ENCODE measurements at places on chromosomes 7 and 10. TPM values are rescaled to one million over a fixed set of nuclear protein-coding genes. Genes with fewer than 3 reads are reported as not detected.

The ADCK2 gene
- polyA plus RNA-seq = 10.0 TPM

The KIF20B gene
- 2.4 TPM for polyA plus RNA-seq

The OPALIN gene
- 0.50 TPM for polyA plus RNA-seq

The PRPS1L1 gene
- polyA plus RNA-seq = not detected

The ADIRF gene
- polyA plus RNA-seq = 3.3 TPM

The SCD gene
- 20.9 TPM for polyA plus RNA-seq

The TRIM24 gene
- polyA plus RNA-seq = 7.8 TPM

The ITPRID1 gene
- not detected for polyA plus RNA-seq

The HOXA2 gene
- not detected for polyA plus RNA-seq

The CHST15 gene
- polyA plus RNA-seq = 38.8 TPM

The USP54 gene
- polyA plus RNA-seq = 4.4 TPM

The PTN gene
- polyA plus RNA-seq = 186 TPM

The LRRD1 gene
- not detected for polyA plus RNA-seq

The HTR7 gene
- polyA plus RNA-seq = 3.1 TPM

The NUDT13 gene
- polyA plus RNA-seq = not detected

The TRDMT1 gene
- polyA plus RNA-seq = 3.5 TPM

The LRMDA gene
- polyA plus RNA-seq = 4.1 TPM

The CFAP46 gene
- not detected for polyA plus RNA-seq

The SP8 gene
- polyA plus RNA-seq = not detected

The EN2 gene
- 6.1 TPM for polyA plus RNA-seq

The SRPK2 gene
- 181 TPM for polyA plus RNA-seq

The TAS2R4 gene
- polyA plus RNA-seq = 1.1 TPM

The LHFPL3 gene
- 15.5 TPM for polyA plus RNA-seq

The PSAP gene
- 545 TPM for polyA plus RNA-seq

The ASIC3 gene
- 3.1 TPM for polyA plus RNA-seq

The DKK1 gene
- polyA plus RNA-seq = not detected

The ADGRA1 gene
- 5.6 TPM for polyA plus RNA-seq

The DHX32 gene
- 9.5 TPM for polyA plus RNA-seq

The STOX1 gene
- polyA plus RNA-seq = 9.3 TPM

The ALOX5 gene
- 0.27 TPM for polyA plus RNA-seq

The PLXDC2 gene
- polyA plus RNA-seq = 105 TPM

The CACNA2D1 gene
- polyA plus RNA-seq = 3.9 TPM

The ZNF138 gene
- polyA plus RNA-seq = 42.4 TPM

The ATOH7 gene
- 1.2 TPM for polyA plus RNA-seq

The BNIP3 gene
- polyA plus RNA-seq = 130 TPM
